ENCODE measurements at places on chromosomes 6 and 20.

GRCh38 chr6:36586606-36587005 lies 7.6 kb upstream of the SRSF3 start:
- DNase-seq: no peak

DNA sequence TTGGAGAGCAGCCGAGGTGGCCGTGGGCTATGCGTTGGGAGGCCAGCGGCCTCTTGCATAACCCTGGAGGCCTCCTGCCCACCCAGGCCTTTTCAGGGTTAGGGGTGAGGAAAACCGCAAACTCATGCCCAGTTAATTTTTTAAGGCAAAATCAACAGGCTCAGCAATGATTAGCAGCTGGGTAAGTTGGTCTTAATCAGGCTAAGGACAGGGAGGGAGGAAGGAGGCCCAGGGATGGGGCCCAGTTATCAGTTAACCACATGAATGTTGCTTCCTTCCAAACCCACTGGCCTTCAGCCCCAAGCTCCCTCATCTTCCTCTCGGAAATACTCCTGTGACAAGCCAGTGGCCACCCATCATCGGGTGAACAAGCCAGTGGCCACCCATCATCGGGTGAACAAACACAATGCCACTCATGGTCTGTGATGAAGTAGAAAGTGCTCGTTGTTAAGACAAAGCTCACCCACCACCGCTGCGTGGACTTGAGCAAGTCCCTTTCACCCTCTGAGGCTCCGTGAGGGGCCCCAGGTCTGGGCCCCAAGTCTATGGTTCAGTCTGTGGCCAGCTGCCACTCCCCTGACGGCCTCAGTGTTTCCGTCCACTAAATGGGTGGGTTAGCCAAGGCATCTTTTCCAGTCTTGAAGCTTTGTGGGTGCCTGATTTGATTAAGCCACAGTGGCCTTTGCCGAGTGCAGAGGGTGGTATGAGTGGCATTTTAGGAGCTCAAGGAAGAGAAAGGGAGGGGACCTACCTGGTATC lies 39.4 kb downstream of the HNF4A start:
- DNase-seq: no peak

- no peak for DNase-seq
Measured at GRCh38 chr20:32501709-32502108, 83.4 kb downstream of the NOL4L start.

DNA sequence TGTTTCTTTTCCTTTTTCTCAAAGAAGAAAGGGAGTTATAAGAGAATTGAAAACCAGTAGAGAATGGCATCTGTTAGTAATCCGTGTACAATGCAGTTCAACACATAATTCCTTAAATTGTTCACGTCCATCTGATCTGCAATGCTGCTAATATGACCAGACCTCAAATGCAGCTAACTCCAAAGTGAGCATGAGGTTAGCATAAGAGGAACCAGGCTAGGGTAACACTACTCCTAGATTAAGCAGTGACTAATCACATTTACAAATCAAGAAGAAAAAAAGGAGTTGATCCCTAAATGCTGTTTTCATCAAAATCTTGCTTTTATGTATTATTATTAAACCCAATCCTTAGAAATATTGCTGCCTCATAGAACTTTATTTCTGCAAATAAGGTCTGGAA lies 432.7 kb upstream of the ARID1B start:
- DNase-seq: no peak

GRCh38 chr6:90065173-90065572 lies 170.9 kb downstream of the GJA10 start:
- DNase-seq: no peak

DNA sequence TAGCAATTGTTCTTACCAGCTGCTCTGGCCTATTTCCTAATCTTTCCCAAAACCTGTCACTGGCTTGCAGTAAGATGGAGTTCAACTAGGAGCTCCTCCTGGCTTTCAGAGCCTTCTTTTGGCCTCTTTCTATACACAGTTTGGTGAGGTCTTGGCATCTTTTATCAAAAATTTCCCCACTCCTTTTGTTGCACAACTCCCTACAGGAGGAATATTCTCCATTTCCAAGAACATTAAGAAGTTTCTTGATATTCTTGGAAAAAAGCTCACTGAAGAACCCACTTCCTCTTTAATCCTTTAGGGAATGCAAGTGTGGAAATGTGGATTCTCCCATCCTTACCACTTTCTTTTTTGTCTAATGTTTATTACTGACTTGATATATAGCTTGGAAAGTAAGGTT lies 171.3 kb upstream of the KCNK16 start:
- no peak for DNase-seq

GRCh38 chr6:83921315-83921714 lies 61.8 kb downstream of the CYB5R4 start:
- DNase-seq: no peak

DNA sequence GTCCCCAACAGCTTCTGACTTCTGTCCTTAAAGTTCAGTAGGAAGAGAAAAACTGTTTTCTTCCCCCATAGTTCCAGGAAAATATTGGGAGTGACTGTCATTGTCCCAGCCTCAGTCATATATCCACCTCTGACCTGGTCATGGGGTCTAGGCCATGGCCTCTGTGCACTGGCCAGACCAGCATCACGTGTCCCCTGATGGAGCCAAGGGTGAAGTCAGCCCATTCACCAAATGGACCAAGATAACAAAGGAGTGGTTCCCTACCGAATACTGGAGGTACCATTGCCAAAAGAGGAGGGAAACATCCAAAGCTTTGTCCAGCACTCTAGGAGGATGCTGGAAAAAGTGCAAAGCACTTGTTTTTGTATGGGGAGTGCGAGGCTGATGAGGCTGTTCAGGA lies 395.4 kb downstream of the TAF4 start:
- no peak for DNase-seq
